ENCODE measurements at places on chromosomes 5 and 9. TPM values are rescaled to one million over a fixed set of nuclear protein-coding genes. Genes with fewer than 3 reads are reported as not detected.

GRCh38 chr9:88534456-88535225, at the start of gene NXNL2:
NXNL2 (plus strand) TSS chr9:88535178; CDS start chr9:88535435, 257 bp downstream.
- peak; percentile 41 for DNase-seq

- no peak for DNase-seq
Observed at GRCh38 chr5:10690460-10691440, 70.3 kb downstream of the DAP start.

DNA sequence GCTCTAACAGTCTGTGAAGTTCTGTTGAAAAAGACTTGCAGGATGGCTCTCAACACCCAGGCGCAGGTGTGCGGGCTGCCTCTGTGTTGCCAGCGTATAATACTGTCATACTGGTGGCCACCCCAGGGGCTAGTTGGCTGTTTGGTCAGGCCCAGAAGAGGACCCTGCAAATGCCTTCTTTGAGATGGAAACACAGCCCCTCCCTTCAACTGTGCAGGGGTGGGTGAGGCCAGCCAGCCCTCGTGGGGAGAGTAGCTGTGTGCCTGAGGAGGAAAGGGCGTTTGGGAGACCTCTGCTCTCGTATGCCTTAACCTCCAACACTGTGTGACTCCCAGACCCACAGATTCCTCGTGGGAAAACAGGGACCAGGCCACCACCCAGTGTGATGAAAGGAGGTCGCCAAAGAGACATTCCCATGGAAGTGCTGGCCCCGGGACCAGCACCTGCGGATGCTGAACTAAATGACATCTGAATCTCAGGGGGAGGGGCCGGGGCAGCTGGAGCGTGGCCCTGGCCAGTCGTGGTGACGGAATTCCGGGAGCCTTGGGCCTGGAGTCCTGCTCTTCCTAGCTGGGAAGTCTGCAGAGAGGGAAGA, 11.3 kb upstream of the SCGB3A1 start:
- no peak for DNase-seq

- DNase-seq, result no peak
Observed at GRCh38 chr5:56686337-56687195, 128.8 kb upstream of the MAP3K1 start.

Gene ACOT12
- not detected for total RNA-seq
